ENCODE measurements at places on chromosomes 7 and 10.

DNA sequence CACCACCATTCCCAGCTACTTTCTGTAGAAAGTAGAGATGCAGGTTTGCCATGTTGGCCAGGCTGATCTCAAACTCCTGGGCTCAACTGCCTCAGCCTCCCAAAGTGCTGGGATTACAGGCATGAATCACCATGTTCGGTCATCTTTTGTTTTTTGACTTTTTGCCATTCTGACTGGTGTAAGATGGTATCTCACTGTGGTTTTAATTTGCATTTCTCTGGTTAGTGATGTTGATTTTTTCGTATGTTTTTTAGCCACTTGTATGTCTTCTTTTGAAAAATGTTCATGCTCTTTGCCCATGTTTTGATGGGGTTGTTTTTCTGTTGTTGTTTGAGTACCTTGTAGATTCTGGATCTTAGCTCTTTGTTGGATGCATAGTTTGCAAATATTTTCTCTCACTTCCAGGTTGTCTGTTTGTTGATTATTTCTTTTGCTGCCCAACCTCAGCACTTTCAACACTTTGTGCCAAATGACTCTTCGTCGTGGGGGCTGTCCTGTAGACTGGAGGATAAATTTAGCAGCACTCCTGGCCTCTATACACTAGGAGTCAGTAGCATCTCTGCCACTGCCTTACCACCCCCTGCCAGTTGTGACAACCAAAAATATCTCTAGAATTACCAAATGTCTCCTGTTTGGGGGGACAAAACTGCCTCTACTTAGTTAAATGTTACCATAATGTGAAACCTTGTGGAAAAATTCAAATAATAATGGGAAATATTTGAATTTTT lies 6.5 kb upstream of the CPED1 start:
- peak; percentile 16 for DNase-seq

- DNase-seq = no peak
Measured at GRCh38 chr7:33893377-33893776, 12.0 kb upstream of the BMPER start.

- no peak for DNase-seq
Measured at GRCh38 chr10:82037076-82037475, 162.1 kb downstream of the NRG3 start.

DNA sequence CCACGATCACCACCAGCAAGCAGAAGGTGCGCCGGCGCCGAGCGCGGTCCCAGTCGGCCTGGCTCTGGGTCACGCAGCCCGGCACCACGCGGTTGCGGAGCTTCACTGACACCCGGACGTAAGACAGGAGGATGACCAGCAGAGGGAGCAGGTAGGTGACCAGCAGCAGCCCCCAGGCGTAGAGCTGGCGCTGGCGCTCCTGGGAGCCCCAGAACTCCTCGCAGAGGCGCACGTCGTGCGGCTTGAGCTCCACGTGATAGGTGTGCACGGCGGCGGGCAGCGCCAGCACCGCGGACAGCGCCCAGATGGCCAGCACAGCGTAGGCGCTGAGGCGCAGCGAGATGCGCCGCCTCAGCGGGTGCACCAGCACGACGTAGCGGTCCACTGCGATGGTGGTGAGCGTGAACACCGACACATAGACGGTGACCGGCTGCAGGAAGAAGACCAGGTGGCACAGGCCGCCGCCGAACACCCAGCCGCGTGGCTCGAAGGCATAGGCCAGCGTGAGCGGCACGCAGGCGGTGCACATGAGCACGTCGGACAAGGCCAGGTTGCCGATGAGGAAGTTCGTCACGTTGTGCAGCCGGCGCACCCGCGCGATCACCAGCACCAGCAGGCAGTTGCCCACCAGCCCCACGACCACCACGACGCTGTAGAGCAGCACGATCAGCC lies 920 bp downstream of the PRLHR start:
- DNase-seq = peak; percentile 96

- no peak for DNase-seq
Measured at GRCh38 chr10:114420811-114421485, 16.6 kb upstream of the AFAP1L2 start.

DNA sequence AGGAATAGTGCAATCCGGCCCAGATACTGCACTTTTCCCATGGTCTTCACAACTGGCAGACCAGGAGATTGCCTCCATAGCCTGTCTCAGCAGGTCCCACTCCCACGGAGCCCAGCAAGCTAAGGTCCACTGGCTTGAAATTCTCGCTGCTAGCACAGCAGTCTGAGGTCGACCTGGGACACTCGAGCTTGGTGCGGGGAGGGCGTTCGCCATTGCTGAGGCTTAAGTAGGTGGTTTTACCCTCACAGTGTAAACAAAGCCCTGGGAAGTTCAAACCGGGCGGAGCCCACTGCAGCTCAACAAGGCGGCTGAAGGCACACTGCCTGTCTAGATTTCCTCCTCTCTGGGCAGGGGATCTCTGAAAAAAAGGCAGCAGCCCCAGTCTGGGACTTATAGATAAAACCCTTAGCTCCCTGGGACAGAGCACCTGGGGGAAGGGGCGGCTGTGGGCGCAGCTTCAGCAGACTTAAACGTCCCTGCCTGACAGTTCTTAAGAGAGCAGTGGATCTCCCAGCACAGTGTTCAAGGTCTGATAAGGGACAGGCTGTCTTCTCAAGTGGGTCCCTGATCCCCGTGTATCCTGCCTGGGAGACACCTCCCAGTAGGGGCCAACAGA lies 293.5 kb upstream of the GALNT17 start:
- DNase-seq = no peak

- no peak for DNase-seq
Measured at GRCh38 chr10:11131112-11131639, 113.5 kb downstream of the CELF2 start.

DNA sequence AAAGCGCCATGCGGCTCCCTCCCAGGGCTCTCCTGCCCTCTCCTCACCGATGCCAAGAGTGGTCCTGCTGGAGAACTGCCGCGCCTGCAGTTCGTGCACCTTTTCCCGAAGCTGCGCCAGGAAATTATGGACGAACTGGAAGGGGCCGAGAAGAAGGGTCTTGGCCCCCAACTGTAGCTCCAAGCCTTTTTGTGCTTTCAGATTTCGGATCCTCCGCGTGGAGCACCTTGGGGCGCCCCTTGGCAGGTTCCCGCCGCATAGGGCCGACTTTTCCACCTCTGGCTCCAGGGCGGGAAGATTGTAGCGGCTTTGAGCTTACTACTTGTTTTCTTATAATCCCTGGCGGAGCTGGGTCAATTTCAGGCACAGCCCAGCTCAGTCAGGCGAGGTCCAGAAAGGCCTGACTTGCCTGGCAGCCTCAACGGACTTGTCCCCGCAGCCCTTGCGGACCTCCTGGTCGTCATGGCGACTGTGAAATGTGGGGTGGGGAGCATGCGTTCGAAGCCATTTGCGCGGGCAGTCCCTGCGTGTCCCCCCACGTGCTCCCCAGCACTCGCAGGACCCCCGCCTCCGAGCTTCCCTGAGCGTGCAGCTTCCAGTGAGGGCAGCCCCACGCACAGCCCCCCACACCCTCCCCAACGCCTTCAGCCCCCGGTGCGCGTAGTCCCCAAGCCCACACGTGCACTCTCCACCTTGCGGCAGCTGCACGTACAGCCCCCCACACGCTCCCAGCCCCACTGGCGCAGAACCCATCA lies 129.9 kb downstream of the KBTBD2 start:
- DNase-seq = peak; percentile 55

DNA sequence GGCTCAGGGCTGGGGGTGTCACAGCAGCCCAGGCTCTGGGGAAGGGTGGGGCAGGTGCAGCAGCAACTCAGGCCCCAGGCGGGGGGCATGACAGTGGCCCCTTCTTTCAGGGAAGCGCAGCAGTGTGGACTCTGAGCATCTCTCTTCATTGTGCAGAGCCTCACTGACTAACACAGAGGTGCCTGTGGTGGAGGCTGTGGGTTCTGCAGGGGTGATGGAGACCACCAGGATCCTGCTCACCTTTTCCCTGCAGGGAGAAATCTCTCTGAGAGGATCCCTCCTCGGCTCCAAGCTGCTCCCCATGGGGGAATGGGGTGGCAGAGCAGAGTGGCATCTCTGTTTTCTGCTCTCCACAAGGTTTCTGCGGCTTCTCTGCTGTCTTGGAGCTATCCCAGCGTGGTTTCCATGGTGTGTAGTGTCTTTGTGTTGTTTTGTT lies 37.8 kb upstream of the SHH start:
- DNase-seq = no peak

DNA sequence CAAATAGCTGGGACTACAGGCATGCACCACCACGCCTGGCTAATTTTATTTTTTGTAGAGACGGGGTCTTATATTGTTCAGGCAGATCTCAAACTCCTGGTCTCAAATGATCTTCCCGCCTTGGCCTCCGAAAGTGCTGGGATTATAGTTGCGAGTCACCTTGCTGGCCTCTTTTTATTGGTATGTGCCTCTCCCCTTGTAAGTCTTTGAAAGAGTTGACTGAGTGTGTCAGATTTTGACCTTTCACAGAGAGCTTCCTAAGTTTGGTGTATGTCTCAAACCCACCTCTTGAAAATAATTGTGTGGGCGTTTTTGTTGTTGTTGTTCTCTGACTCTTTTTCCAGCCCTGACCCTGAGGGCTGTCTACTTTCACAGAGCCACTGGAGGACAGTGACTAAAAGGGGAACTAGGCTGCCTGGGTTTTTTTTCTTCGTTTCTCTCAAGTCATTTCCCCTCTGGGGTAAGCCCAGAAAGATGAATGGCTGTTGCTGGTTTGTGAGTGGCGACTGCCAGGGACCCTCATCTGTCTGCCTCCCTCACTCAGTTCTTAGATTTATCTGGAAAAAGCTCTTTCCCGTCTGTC lies 262.8 kb downstream of the ZEB1 start:
- DNase-seq = no peak

- DNase-seq = no peak
Measured at GRCh38 chr10:14192746-14193145, 138.0 kb downstream of the FRMD4A start.

GRCh38 chr7:121689749-121690148 lies 183.2 kb upstream of the PTPRZ1 start:
- DNase-seq = no peak

GRCh38 chr7:101506531-101506930 lies 122.6 kb downstream of the MYL10 start:
- peak; percentile 41 for DNase-seq

DNA sequence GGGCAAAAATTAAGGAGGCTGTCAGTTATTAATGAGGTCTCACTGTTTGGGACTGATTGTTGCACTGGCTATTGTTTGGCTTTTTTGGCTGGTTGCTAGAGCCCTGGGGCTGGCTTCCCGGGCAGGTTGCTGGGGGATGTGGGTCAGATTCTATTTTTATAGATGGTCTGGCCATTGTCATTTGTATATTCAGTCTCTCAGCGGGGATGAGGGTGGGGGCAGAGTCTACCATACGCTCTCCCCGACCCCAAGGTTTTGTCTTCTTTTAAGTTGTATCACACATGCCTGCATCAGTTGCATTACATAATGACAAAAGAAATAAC lies 84.3 kb upstream of the GRB10 start:
- DNase-seq = no peak

DNA sequence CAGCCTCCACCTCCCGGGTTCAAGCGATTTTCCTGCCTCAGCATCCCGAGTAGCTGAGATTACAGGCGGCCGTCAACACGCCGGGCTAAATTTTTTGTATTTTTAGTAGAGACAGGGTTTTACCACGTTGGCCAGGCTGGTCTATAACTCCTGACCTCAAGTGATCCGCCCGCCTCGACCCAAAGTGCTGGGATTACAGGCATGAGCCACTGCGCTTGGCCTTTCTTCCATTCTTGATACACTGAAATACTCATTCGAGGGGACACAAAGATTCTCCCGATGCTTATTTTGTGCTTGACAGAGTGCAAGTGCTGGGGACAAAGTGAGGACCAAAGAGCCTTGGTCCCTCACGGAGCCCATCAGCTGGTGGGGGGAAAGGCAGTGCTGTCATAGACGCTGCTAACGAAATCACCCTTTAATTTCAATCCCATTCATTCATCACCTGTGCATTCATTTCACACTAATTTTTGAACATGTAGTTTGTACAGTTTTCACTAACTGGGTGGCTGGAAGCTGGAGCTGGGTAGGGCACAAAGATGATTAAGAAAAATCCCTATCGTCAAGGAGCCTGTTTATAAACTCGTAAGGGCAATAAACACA lies 621 bp upstream of the FAM133B start:
- no peak for DNase-seq

- DNase-seq = peak; percentile 59
Measured at GRCh38 chr10:44297963-44298362, 86.9 kb downstream of the CXCL12 start.

DNA sequence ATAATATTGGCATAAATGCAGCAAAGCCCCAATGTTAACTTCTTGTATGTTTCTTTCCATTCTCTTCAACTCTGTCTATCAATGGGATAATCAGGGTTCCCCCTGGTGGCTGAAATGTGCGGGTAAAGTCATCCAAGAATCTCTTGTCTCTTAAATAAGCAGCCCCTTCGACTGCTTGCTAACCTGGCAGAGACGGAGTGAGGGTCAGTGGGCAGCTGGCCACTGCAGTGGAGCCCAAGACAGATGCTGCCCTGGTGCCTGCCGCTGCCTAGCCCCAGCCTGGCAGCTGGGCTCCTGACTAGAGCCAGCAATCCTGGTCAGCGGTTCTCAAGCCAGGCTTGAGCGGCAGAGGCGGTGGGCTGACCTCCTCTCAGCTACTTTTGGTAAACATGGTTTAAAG lies 248.9 kb downstream of the COBL start:
- DNase-seq = peak; percentile 80

DNA sequence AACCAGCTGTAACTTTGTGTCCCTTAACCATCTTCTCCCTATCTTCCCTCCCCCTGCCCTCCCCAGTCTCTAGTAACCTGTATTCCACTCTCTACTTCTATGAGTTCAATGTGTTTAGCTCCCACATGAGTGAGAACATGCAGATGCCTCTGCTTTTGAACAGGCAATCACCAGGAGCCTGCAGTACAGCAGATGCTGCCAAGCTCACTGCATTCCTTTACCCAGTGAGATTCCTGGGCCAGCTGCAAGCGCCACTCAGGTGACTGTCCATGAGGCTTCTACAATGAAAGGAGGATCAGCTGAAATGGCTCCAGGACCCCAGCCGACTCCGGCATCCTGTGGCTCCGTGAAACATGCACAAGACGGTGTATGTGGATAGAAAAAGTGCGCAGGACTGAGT lies 15.7 kb downstream of the GRID1 start:
- DNase-seq = no peak

DNA sequence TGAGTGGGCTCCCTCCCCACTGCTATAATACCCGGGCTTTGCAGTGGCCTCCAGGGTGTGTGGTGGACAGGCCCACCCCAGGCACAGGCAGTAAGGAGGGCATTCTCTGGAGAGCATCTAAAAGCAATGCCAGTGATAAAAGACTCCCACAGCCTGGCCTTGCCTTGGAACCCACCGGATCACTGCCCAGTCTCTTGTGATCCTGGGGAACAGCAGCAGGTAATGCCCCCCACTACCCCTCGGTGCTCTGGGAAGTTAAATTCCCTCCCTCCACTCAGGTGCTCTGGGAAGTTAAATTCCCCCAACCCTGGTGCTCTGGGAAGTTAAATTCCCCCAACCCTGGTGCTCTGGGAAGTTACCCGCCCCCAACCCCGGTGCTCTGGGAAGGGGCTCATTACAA lies 565.2 kb downstream of the TCERG1L start:
- DNase-seq = no peak

Data from H7 (cell line).